ENCODE measurements at places on chromosomes 6 and 20.

DNA sequence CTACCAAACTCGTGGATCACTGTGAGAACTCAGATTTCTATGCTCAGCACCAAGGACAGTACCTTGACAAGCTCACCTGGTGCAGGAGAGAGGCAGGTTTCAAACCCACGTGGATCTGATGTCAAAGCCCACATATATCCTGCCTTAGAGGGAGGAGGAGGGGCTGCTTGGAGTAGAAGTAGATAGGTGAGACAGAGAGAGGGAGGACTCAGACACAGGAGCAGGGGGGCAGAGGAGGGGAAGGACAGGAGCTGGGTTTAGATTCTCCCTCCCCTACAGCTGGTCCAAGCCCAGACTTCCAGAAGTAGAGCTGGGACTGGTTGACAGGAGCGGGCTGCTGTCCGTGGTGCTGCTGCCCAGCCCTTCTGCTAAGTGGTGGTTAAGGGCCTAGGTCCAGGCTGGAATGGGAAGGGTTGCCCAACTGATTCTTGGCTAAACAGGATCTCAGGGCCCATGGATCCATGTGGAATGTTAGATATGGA, 77.5 kb downstream of the CDH22 start:
- no peak for DNase-seq

- no peak for DNase-seq
Observed at GRCh38 chr6:21593927-21594415, 420 bp downstream of the SOX4 start.

DNA sequence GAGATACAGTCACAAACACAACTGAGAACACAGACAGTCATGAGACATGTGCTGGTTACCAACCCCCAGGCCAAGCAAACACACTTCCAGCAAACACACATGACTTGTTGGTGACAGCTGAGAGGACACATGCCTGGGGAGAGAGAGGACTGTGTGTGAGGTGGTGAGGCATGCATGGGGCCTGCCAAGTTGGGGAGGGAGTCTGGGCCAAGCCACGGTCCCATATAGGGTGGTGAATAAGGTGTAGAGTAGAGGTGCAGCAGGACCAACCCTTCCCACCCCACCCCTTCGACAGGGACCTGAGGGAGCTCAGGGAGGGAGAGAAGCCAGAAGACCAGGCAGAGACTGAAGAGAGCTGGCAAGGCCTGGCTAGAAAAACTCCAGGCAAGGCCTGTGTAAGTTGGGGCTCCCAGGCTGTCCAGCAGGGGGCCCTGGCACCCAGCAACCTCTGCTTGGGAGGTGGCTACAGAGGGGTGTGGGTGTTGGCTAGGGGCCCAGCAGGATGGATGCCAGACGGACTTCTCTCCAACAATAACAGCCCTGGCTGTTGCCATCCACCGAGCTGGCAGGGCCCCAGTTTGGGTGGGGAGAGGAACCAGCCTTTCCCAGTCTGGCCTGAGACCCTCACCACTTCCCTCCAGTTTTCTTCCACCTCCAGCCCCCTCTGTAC, 2.0 kb upstream of the SLC29A1 start:
- peak; percentile 45 for DNase-seq

DNA sequence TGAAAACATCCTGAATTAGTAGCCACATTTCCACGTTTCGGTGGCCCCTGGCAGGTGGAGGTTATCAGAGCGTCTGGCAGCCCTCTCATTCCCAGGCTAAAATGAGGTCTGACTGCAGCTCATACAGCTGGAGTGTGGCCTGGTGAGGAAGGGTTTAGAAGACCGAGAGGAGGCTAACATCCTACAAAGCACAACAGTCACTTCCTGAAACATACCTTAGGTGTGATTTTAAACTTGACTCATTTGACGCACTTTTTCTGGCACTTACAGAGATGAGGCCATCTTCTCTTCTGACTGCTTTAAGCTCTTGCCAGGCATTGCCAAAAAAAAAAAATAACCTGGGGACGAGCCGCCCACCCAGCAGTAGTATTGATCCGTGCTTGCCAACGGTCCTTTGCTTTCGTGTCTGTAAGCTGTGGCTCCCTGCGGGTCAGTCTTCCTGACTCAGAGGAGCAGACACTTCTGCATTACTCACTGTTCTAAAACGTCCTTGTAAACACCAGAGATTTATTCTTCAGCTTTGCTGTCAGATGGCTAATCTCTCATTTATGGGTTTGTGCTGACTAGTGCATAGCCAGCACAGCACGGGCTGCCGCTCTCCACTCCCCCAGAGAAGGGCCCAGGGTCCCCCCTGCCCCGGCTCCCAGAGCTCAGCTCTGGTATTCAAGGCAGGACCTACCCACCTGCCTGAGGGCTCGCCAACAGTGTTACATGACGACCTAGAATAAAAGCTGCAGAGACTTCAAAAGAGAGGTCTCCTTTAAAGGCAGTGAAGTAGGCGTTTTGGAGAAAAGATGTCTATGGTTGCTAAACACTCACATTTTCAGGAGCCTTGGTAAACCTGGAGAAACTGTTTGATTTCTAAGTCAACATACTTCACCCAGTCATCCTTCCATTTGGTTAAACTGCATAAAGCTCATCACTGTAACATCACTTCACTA, 78.5 kb upstream of the FRMD1 start:
- no peak for DNase-seq

DNA sequence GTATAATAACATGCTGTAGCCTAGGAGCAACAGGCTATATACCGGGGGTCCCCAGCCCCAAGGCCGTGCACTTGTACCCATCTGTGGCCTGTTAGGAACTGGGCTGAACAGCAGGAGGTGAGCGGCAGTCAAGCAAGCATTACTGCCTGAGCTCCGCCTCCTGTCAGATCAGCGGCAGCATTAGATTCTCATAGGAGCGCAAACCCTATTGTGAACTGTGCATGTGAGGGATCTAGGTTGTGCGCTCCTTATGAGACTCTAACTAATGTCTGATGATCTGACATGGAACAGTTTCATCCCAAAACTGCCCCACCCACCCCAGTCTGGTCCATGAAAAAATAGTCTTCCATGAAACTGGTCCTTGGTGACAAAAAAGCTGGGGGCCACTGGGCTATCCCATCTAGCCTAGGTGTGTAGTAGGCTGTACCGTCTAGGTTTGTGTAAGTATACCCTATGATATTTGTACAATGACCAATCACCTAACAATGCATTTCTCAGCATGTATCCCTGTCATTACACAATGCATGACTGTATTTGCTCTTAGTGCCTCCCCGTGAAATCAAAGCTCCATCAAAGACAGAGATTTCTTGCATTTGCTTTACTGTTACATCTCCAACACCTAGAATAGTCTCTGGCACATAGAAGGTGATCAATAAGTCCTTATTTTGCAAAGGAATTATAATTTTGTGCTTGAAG, 30.8 kb downstream of the NHSL1 start:
- no peak for DNase-seq

DNA sequence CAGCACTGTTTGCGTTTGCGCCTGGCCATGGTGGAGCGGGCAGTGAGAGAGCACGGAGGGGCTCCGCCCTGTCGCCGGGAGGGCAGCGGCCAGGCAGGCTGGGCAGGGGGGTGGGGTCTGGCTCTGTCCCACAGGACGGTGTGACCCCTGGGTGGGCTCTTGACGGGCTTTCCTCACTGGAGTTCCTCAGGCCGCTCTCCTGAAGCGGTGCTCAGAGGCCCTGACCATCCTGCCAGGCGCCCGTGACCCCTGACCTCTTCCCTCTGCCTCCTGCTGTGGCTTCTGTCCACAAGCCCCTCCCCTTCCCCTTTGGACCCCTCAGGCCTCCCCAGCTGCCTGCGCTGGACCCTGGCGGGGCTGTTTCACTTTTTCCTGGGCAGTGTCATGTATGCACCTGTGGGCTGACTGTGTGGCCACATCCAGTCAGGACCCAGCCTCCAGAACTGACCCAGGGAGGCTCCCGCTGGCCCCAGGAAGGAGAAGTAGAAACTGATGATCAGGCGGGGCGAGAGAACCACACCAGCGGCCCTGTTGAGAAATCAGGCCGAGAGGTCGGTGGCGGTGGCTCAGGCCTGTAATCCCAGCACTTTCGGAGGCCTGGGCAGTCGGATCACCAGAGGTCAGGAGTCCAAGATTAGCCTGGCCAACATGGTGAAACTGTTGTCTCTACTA, 1.2 kb downstream of the OGFR start:
- no peak for DNase-seq

DNA sequence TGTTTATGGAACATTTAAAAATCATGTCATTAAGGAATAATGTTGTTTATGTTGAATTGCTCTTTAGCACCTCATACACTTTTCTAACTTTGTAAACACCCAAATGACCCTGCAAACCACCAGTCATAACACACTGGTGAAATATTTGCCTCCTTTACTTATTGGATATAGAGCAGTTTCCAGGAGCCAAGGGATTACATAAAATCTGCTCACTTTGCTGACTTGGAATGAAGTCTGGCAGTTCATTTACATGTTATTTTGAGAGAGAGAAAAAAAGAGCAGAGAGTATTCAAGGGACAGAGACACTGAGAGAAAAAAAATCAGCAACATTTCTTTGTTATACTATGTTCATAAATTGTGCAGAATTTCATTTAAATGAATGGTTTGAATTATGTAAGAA, 46.6 kb upstream of the DEFB112 start:
- no peak for DNase-seq

- DNase-seq, result no peak
Observed at GRCh38 chr6:128139519-128139918, 238.7 kb upstream of the THEMIS start.

GRCh38 chr6:89368107-89368506, 15.6 kb upstream of the UBE2J1 start:
- peak; percentile 38 for DNase-seq

- DNase-seq, result no peak
Observed at GRCh38 chr6:25122001-25122400, 157.2 kb upstream of the CARMIL1 start.

GRCh38 chr6:80641591-80641990, 535.1 kb downstream of the BCKDHB start:
- no peak for DNase-seq

DNA sequence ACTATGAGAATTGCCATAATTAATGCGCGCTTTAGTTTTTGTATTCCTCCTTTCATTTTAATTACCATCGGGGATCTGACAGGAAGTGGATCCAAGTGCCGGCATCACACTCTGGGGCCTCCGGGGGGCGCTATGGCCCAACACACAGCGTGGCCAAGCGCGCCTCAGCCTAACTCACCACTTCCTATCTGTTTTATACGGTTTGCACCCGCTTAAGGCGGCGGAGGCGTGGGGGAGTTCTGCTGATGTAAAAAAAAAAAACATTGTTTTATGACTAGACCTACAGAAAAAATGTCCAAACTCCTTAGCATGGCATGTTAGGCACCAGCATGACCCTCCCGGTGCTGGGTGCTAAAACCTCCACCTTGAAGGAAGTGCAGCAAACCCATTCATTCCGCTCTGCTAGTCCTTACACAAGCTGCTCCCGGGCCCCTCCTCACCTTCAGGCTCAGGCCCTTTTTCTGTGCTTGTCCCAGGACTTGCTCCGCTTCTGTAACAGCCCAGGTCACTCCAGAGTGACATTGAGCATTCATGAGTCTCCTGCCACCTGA, 4.5 kb upstream of the EBF4 start:
- peak; percentile 56 for DNase-seq

- DNase-seq, result no peak
Observed at GRCh38 chr20:24442909-24443308, 26.5 kb upstream of the SYNDIG1 start.

GRCh38 chr6:70538376-70538775, 28.4 kb upstream of the SDHAF4 start:
- no peak for DNase-seq

GRCh38 chr6:157464653-157465535, 83.9 kb downstream of the ZDHHC14 start:
- no peak for DNase-seq

DNA sequence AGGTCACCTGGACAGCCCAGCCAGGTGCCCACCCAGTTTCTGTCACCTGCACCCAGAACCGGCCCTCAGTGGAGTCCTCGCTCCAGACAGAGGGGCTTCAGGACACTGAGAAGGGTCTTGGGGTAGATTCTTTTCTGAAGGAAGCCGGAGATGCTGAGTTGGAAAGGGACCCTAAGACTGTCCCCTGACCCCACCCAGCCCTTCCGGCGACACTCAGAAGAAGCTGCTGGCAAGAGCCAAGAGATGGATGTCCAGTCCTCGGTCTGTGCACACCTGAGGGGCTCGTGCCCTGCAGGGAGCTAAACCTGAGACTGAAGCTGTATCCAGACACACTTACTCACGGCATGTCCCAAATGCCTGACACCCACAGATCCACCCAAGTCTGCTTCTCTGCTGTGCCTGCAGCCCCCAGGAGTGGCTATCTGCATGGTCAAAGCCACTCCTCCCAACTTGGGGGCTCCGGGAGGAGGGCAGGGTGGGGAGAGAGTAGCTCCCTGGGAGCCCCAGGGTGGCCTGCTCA, 20.2 kb downstream of the NTSR1 start:
- DNase-seq, result no peak

- DNase-seq, result no peak
Observed at GRCh38 chr6:118743746-118744145, 92.4 kb upstream of the CEP85L start.

- no peak for DNase-seq
Observed at GRCh38 chr6:24431045-24431451, 28.3 kb downstream of the MRS2 start.

- no peak for DNase-seq
Observed at GRCh38 chr20:35021063-35021462, 65.4 kb downstream of the MYH7B start.

- DNase-seq, result no peak
Observed at GRCh38 chr6:144989319-144990107, 704.4 kb downstream of the UTRN start.

- no peak for DNase-seq
Observed at GRCh38 chr6:67679566-67680296, 955.4 kb upstream of the ADGRB3 start.

- no peak for DNase-seq
Observed at GRCh38 chr6:122289762-122290539, 109.5 kb upstream of the HSF2 start.

DNA sequence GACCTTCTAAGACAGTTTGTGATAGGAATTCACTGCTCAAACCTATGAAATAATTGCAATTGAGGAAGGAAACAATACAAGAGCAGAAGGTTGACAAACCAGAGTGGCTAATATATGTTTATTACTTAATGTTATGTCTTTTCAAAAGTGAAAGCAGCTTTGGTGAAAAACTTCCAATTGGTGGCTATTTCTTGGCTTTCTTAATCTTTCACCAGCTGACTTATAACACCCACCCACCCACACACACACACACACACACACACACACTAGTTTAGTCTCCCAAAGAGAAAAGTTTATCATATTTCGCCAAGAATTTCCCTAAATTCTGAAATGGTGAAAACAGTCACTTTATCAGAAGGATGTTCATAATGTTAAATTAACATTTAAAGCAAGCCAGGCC, 583.5 kb downstream of the EYS start:
- no peak for DNase-seq

DNA sequence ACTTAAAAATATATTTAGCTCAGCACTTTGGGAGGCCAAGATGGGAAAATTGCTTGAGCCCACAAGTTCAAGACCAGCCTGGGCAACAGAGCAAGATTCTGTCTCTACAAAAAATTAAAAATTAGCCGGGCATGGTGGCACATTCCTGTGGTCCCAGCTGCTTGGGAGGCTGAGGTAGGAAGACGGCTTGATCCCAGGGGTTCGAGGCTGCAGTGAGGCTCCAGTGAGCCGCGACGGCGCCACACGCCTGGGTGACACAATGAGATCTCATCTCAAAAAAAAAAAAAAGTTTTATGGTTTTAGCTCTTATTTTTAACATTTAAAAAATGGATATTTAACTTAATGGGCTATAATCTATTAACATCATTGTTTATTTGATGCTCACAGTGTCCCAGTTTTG, 97.2 kb upstream of the RIPOR2 start:
- no peak for DNase-seq

Data from stimulated activated CD8-positive, alpha-beta memory T cell treated with anti-CD3 and anti-CD28 coated beads, Interleukin-12 subunit alpha, Interleukin-12 subunit beta, amount 100 ng/mL, for 1 hour (primary cell).